Naive thymus-derived CD8-positive, alpha-beta T cell (primary cell): ENCODE measurements at places on chromosomes 5 and 9. TPM values are rescaled to one million over a fixed set of nuclear protein-coding genes. Genes with fewer than 3 reads are reported as not detected.

DNA sequence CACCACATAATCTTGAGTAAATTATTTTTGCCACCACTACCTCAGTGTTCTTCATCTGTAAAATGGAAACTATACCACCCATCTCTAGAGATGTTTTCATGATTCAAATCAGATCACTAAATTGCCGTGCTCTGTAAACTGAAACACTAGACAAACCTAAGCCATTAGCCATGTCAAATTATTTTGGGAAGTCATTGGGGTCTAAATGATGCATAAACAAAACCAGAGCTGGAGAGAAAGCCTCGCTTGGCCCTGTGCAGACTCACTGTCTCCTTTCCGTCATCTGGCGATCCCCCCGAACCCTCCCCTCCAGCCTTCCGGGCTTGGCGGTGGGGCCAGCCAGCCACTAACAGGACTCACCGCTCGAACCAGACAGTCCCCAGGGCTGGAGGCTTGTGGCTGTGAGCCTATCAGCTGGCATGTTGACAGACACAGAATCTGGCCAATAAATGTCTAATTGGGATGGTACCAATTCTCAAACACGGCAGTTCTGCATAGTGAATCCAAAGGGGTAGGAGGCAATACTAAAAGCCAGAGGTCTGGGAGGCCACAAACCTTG lies 256.5 kb downstream of the SEC61B start:
- no peak for DNase-seq
- H3K4me3 ChIP-seq = no peak overlapping the region
- H3K27ac ChIP-seq = no peak overlapping the region
- no peaks in the 10 kb centered on the region for H3K36me3 ChIP-seq
- peaks cover 3% of the 10 kb centered on the region for H3K27me3 ChIP-seq
- no peaks in the 10 kb centered on the region for H3K4me1 ChIP-seq

DNA sequence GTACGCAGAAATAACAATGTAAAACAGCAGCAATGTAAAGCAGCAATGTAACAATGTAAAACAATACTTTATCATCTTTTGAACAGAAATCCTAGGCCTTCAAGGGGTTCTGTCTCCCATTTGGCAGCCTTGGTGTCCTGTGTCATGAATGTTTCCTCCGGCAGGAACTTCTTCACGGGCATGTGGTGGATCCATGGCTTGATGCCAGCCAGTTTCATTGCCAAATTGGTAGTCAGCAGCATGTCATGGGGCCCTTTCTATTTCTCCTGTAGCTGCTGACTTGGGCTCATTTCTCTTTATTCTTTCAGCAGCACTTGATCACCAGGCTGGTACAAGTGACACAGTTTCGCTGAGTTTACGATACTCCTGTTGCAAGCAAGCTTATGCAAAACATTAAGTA lies 275.3 kb downstream of the HTR1A start:
- no peaks in the 10 kb centered on the region for H3K36me3 ChIP-seq
- H3K4me3 ChIP-seq = no peak overlapping the region
- DNase-seq = no peak
- H3K27me3 ChIP-seq = no peaks in the 10 kb centered on the region
- H3K4me1 ChIP-seq = no peaks in the 10 kb centered on the region

EPB41L4B gene
- not detected for total RNA-seq

DNA sequence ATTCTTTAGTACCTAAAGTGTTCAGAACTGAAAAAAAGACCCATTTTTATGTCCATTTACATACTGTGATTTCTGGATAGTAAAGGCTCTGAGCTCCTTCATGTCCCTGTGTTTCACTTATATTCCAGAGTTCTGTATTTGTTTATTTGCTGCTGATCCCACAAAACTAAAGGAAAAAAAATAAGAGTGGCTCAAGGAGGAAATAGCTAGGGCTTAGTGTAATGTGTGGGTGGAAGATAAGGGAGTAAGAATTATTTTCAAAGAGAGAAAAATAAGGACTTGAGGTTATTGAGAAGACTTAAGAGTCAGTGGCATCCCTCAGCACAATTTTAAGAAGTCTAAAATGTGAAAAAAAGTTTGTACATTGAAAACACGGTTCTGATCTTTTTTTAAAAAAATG lies 46.0 kb downstream of the ENTREP1 start:
- no peaks in the 10 kb centered on the region for H3K4me1 ChIP-seq
- H3K36me3 ChIP-seq = no peaks in the 10 kb centered on the region
- H3K27ac ChIP-seq = no peak overlapping the region
- no peak for DNase-seq
- no peak overlapping the region for H3K4me3 ChIP-seq

ZBTB26 gene
- 9.1 TPM for total RNA-seq

GRCh38 chr5:160643616-160644240 lies 208.3 kb downstream of the ATP10B start:
- H3K27ac ChIP-seq = no peak overlapping the region
- peaks cover 5% of the 10 kb centered on the region for H3K27me3 ChIP-seq
- H3K36me3 ChIP-seq = no peaks in the 10 kb centered on the region
- DNase-seq = no peak
- H3K4me1 ChIP-seq = no peaks in the 10 kb centered on the region

DNA sequence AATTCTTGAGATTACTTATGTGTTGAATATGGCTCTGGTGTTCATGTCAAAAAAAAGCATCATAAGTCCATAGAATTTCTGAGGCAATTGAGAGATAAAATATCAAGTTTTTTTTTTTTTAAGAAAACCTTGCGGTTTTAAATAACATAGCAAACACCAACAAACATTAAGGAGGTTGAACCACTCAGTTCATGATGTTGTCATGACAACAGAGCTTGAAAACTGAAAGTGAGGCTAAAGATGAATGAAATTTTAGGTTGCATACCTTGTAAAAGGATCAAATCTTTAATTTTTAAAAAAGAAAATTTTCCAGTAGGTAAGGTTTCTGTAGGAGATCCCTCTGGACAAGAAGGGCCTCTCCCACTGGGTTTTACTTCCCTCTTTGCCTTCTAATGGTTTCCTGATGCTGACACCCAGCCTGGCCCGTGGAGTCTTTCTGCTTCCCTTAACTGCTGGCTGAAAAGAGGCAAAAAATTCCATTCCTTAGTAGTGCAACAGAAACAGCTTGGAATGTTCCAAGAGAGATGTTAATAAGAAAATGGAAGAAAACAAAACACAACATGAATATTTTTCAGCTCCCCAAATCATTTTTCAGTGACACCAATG lies 60.0 kb upstream of the FER start:
- DNase-seq = no peak
- H3K36me3 ChIP-seq = no peaks in the 10 kb centered on the region
- H3K4me1 ChIP-seq = peaks cover 2% of the 10 kb centered on the region
- peaks cover 8% of the 10 kb centered on the region for H3K27me3 ChIP-seq

- H3K27me3 ChIP-seq = no peaks in the 10 kb centered on the region
- H3K4me1 ChIP-seq = peaks cover 5% of the 10 kb centered on the region
Observed at GRCh38 chr9:78311886-78312524, 15.1 kb downstream of the PSAT1 start.

GRCh38 chr5:36659411-36659810 lies 53.0 kb downstream of the SLC1A3 start:
- no peak for DNase-seq
- no peak overlapping the region for H3K4me3 ChIP-seq
- H3K27ac ChIP-seq = no peak overlapping the region

- no peak overlapping the region for H3K4me3 ChIP-seq
- no peaks in the 10 kb centered on the region for H3K4me1 ChIP-seq
- DNase-seq = no peak
- no peaks in the 10 kb centered on the region for H3K27me3 ChIP-seq
- no peak overlapping the region for H3K27ac ChIP-seq
- H3K36me3 ChIP-seq = peaks cover 52% of the 10 kb centered on the region
Observed at GRCh38 chr5:53965459-53965858, 344.9 kb downstream of the ARL15 start.

DNA sequence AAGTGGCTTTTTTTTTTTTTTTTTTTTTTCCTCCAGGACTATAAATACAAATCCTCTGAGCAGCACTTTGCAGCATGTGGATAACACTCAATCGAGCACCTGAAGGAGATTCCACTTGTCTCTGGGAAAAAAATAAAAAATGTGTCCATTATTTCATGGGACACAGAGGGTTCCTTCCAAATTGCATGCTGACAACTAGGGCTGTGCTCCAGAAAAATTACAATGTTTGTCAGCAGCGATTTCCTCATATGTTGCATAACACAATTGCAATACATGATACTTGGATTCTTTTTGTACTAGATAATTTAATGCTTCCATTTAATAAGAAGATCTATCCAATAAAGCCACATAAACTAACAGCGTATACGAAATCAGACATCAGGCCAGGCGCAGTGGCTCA lies 84.4 kb downstream of the CDH18 start:
- no peak overlapping the region for H3K4me3 ChIP-seq
- H3K27ac ChIP-seq = no peak overlapping the region
- no peak for DNase-seq

DNA sequence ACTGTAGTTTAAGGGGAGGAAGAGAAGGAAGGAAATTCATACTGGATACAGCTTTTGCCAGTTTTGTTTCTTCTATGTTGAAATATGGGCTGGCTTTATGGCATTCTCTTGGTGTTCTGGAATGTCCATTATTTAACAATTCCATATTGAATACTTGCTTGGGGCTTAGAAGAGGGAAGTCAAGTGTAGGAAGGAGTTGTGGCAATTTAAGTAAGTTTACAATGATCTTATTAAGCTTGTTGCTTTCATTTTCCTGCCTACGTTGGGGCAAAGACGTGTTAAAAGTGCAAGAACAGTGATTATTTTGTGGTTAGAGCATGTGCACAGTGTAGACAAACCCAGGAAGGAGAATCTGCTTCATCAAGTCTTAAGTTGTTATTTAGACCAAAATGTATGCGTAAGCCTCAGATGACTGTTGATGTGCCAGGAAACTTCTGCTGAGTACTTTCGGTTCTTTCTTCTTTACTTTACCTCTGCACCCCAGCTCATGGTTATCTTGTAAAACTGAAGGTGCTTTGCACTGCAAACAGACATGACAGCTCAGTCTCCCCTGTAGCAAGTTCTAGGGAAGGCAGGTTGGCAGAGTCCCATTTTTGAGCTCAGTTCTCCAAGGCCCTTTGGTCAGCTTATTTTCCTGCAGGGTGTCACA lies 75.8 kb downstream of the F2RL2 start:
- no peaks in the 10 kb centered on the region for H3K36me3 ChIP-seq

GRCh38 chr9:121026260-121026691 lies 23.8 kb downstream of the C5 start:
- no peak overlapping the region for H3K27ac ChIP-seq
- no peak for DNase-seq
- no peaks in the 10 kb centered on the region for H3K27me3 ChIP-seq
- no peak overlapping the region for H3K4me3 ChIP-seq

TAF11L10 gene
- not detected for total RNA-seq

GRCh38 chr5:140642718-140643117 lies 3.5 kb downstream of the TMCO6 start:
- no peak overlapping the region for H3K27ac ChIP-seq
- peaks cover 67% of the 10 kb centered on the region for H3K4me1 ChIP-seq
- H3K36me3 ChIP-seq = peaks cover 37% of the 10 kb centered on the region
- no peaks in the 10 kb centered on the region for H3K27me3 ChIP-seq
- DNase-seq = no peak

- peaks cover 16% of the 10 kb centered on the region for H3K4me1 ChIP-seq
- H3K36me3 ChIP-seq = no peaks in the 10 kb centered on the region
- no peaks in the 10 kb centered on the region for H3K27me3 ChIP-seq
- DNase-seq = no peak
- peak overlapping the region; percentile 38 for H3K27ac ChIP-seq
Observed at GRCh38 chr9:93620881-93621820, 44.8 kb downstream of the PHF2 start.

DNA sequence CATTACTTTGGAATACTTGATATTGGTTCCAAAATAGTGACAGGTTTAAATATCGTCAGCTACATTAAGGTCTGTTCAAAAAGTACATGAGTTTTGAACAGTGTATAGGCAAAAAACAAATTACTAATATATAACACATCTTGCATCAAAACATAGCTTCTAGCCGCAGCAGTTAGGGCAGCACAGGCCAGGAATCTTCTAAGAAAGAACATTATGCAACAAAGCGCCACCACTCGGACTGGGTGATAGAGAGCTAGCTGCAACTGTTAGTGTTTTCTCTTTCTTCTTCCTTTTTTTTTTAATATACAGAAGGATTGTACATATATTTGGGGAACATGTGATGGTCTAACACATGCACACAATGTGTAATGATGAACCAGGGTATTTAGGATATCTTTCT lies 504.5 kb downstream of the NR2F1-AS1 start:
- no peak for DNase-seq
- H3K4me1 ChIP-seq = no peaks in the 10 kb centered on the region
- no peak overlapping the region for H3K4me3 ChIP-seq
- no peak overlapping the region for H3K27ac ChIP-seq
- H3K36me3 ChIP-seq = no peaks in the 10 kb centered on the region

- no peak overlapping the region for H3K4me3 ChIP-seq
- H3K4me1 ChIP-seq = peaks cover 8% of the 10 kb centered on the region
- DNase-seq = no peak
- H3K27ac ChIP-seq = no peak overlapping the region
Observed at GRCh38 chr5:131186561-131187256, 16.0 kb downstream of the LYRM7 start.
